CD8-positive, alpha-beta memory T cell (primary cell): ENCODE measurements at places on chromosomes 1 and 21. TPM values are rescaled to one million over a fixed set of nuclear protein-coding genes. Genes with fewer than 3 reads are reported as not detected.

DNA sequence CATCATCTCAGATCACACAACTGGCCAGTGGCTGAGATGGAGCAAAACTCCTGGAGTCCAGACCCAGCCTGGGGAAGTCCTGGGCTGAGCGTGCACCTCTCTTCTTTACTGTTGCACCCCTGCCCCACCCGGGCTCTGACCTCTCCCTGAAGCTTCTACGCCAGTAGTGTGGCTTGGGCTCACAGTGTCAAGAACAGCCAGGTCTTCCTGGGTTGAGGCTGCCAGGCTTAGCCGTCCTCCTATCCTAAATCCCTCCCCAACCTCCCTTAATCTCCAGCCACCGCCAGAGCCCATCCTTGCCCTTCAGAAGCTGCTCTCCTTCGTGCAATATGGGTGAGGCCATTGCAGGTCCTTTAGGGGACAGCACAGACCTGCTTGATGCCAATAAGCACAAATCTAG lies 399.2 kb upstream of the VAMP3 start:
- no peaks in the 10 kb centered on the region for H3K27me3 ChIP-seq
- H3K36me3 ChIP-seq: no peaks in the 10 kb centered on the region
- no peak overlapping the region for H3K27ac ChIP-seq
- no peaks in the 10 kb centered on the region for H3K4me1 ChIP-seq
- DNase-seq: no peak
- no peak overlapping the region for H3K4me3 ChIP-seq

Gene SLC35F3
- total RNA-seq: 7.8 TPM

GRCh38 chr1:28887419-28887834 lies 26.9 kb upstream of the EPB41 start:
- H3K27me3 ChIP-seq: no peaks in the 10 kb centered on the region
- no peaks in the 10 kb centered on the region for H3K36me3 ChIP-seq
- peak overlapping the region; percentile 83 for H3K27ac ChIP-seq
- DNase-seq: peak; percentile 76
- H3K4me3 ChIP-seq: peak overlapping the region; percentile 88
- H3K4me1 ChIP-seq: peaks cover 42% of the 10 kb centered on the region

Gene SLFNL1
- total RNA-seq: 0.09 TPM

Gene S100A11
- 262 TPM for total RNA-seq

GRCh38 chr1:244628789-244629188 lies 24.1 kb upstream of the DESI2 start:
- no peaks in the 10 kb centered on the region for H3K27me3 ChIP-seq
- no peak for DNase-seq
- no peak overlapping the region for H3K4me3 ChIP-seq
- no peak overlapping the region for H3K27ac ChIP-seq
- H3K4me1 ChIP-seq: no peaks in the 10 kb centered on the region

Gene CLIC6
- 0.37 TPM for total RNA-seq

DNA sequence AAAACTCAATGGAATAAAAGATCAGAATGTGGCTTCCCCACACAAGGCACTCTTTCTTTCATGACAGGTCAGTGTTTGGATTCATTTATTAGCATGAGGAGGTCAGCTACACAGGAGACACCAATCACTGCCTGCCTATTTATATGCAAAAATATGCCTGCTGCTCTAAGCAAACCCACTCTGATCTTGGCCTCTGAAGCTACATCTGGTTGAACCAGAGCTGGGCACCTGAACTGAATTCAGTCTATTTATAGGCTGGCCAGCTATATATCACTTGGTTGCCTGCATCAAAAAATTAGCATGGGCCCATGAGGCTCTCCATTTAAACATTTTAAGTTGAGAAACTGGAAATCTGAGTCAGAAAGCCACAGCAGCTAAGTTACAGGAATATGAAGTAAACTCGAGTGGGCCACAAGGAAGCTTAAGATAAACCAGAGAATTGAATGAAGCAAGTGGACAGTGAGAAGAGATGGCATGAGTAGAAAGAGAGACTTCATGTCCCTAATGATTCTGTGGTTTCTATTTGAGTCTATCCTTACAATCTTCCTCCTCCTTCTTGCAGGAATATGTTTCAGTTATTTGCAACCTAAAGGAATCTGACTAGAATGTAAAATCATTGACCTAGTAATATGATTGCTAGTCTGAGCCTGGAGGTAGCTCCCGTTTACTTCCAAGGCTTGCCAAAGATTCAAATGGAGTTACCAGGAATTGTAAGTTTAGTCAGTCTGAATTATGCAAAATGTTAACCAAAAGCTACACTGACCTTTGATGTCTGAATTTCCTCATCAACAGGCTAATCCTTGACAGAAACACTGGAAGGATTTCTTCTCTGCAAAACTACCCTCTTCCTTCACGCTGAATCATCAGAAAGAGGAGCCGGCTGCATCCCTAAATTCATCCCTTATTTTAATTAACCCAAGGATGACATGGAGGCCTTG lies 17.7 kb downstream of the DDAH1 start:
- H3K27me3 ChIP-seq: no peaks in the 10 kb centered on the region
- no peaks in the 10 kb centered on the region for H3K36me3 ChIP-seq
- no peak for DNase-seq
- no peak overlapping the region for H3K27ac ChIP-seq
- H3K4me3 ChIP-seq: no peak overlapping the region

GRCh38 chr1:156464335-156464734 lies 36.2 kb downstream of the MEF2D start:
- no peak overlapping the region for H3K4me3 ChIP-seq
- H3K4me1 ChIP-seq: no peaks in the 10 kb centered on the region
- peaks cover 35% of the 10 kb centered on the region for H3K36me3 ChIP-seq
- no peaks in the 10 kb centered on the region for H3K27me3 ChIP-seq
- no peak overlapping the region for H3K27ac ChIP-seq

GRCh38 chr1:231808990-231809389 lies 182.4 kb downstream of the DISC1 start:
- no peak overlapping the region for H3K27ac ChIP-seq
- no peaks in the 10 kb centered on the region for H3K27me3 ChIP-seq
- no peaks in the 10 kb centered on the region for H3K4me1 ChIP-seq
- no peak for DNase-seq

Gene YRDC
- 80.8 TPM for total RNA-seq

Gene TRAF3IP3
- total RNA-seq: 193 TPM

DNA sequence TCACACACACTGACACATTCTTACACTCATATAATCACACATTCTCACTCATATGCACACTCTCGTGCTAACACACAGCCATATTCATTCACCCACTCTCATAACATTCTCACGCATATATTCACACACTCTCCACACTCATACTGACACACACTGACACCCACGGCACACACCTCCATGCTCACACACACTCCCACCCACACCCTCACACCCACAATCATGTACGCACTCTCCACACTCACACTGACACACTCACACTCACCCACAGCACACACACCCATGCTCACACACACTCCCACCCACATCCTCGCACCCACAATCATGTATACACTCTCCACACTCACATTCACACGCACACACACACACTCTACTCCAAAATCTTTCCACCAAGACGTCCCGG lies 38.2 kb downstream of the SYF2 start:
- H3K4me1 ChIP-seq: peaks cover 5% of the 10 kb centered on the region
- H3K4me3 ChIP-seq: no peak overlapping the region
- H3K27me3 ChIP-seq: no peaks in the 10 kb centered on the region
- DNase-seq: no peak
- H3K27ac ChIP-seq: no peak overlapping the region
